Left ventricle myocardium inferior (tissue), 1 donor: ENCODE measurements at places on chromosomes 7 and 10. TPM values are rescaled to one million over a fixed set of nuclear protein-coding genes. Genes with fewer than 3 reads are reported as not detected.
A peak's percentile ranks its signal among the peaks of the same experiment; 100 is the strongest.

The EIF4EBP2 gene
- total RNA-seq = 75.1 TPM

The STEAP4 gene
- 15.7 TPM for total RNA-seq

The EPHA1 gene
- not detected for total RNA-seq

The PNLIP gene
- total RNA-seq = not detected

The MYO1G gene
- 0.77 TPM for total RNA-seq

The TAS2R3 gene
- 0.41 TPM for total RNA-seq

DNA sequence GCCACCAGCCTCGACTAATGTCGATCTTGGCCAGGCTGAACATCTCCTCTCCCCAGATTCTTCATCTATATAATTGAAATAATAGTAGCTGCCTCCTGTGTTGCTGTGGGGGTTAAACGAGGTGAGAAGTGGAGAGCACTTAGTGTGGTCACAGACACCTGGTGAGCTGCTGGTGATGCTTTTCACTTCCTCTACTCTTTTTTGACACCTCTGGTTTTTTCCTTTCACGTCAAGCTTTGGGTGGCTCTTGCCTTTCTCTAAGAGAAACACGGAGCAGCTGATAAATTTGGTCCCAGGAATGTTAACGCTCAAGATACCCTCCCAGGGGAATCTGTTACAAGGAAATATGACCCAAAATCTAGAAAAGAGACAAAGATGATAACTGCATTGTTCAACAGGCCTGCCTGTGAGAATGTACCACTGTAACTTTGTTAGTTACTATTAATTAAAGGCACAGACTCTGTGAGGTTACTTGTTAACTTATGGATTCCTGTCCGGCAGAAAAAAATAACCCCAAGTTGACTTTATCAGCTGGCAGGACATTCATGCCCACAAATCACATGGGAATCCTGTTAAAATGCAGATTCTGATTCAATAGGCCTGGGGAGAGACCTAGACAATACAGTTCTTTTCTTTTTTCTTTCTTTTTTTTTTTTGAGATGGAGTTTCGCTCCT lies 9.5 kb upstream of the NPFFR1 start:
- no peaks in the 10 kb centered on the region for H3K36me3 ChIP-seq
- H3K27me3 ChIP-seq = no peaks in the 10 kb centered on the region
- H3K27ac ChIP-seq = no peak overlapping the region
- H3K4me3 ChIP-seq = no peak overlapping the region
- DNase-seq = no peak

GRCh38 chr10:106401161-106401560 lies 763.3 kb downstream of the SORCS1 start:
- H3K4me3 ChIP-seq = no peak overlapping the region
- H3K36me3 ChIP-seq = no peaks in the 10 kb centered on the region
- H3K27me3 ChIP-seq = no peaks in the 10 kb centered on the region
- H3K27ac ChIP-seq = no peak overlapping the region
- no peak for DNase-seq

GRCh38 chr10:117214401-117214800 lies 17.1 kb downstream of the KCNK18 start:
- no peak for DNase-seq
- no peaks in the 10 kb centered on the region for H3K36me3 ChIP-seq
- H3K27ac ChIP-seq = no peak overlapping the region
- peaks cover 86% of the 10 kb centered on the region for H3K27me3 ChIP-seq

DNA sequence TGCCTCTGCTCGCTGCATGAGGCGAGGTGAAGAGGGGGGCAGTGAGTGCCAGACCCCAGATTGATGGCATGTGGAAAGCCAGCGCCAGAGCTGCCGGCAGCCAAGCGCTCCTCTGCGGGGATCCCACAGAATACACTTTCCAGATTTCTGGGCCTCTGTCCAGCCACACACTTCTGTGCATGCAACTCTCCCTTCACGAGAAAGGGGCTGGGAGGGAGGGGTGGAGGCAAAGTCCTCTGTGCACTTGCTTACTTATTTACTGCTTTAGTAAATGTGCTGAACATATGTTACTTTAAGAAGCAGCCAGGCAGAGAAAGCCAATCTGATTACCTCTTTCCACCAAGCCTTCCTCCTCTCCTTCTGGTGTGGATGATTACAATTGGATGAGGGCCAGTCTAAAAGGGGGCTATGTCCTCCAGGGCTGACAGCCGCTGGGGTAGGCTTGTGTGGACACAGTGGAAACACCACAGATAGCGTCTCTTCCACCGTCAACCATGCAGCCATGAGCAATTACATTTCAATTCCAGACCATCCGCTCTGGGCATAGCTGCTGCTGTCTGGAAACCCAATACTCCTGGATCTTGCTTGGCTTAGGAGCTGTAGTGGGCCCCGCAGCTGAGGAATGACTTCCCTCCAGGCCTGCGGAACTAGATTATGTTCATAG lies 322.8 kb upstream of the ANKRD30A start:
- H3K4me1 ChIP-seq = peaks cover 18% of the 10 kb centered on the region
- peak overlapping the region; percentile 1 for H3K27ac ChIP-seq
- no peaks in the 10 kb centered on the region for H3K36me3 ChIP-seq
- H3K27me3 ChIP-seq = no peaks in the 10 kb centered on the region
- DNase-seq = peak; percentile 29

DNA sequence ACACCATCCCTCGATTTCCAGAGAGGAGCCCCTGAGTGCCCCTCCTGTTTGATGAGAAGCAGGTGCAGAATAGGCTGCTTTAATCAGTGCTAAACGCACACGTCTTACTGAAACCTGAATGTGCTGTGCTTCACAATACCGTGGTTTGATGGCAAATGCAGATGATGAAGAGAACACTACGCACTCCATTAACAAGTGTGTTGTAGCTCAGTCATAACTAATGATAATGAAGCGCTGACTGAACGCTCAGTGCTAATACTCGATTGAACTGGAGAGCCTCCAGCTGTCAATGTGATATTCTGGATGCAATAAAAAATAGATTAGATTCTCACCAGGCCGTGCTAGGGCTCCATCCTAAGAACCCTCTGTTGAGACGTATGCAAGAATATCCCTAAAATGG lies 279.7 kb upstream of the PLPP4 start:
- H3K27ac ChIP-seq = no peak overlapping the region
- DNase-seq = no peak
- H3K36me3 ChIP-seq = no peaks in the 10 kb centered on the region
- no peaks in the 10 kb centered on the region for H3K4me1 ChIP-seq
- no peaks in the 10 kb centered on the region for H3K27me3 ChIP-seq

DNA sequence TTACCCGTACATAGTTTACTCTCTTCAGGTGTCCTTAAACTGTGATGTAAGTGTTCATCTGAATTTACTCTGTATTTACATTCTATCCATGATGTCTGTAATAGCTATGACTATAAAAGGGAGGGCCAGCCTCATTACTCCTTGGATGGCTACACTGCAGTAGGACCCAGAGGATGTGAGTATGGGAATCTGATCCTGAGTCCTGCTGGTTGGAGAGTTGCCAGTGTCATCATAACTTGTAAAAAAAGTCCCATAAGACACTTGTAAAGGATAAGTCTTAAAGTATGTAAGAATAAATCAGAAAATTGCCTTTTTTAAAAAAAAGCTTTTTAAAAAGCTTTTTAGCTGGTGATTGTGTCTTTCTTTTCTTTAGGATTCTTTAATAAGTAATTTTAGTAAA lies 95.4 kb downstream of the PPP1R9A start:
- DNase-seq = no peak
- H3K36me3 ChIP-seq = no peaks in the 10 kb centered on the region
- no peak overlapping the region for H3K27ac ChIP-seq
- H3K4me3 ChIP-seq = no peak overlapping the region

DNA sequence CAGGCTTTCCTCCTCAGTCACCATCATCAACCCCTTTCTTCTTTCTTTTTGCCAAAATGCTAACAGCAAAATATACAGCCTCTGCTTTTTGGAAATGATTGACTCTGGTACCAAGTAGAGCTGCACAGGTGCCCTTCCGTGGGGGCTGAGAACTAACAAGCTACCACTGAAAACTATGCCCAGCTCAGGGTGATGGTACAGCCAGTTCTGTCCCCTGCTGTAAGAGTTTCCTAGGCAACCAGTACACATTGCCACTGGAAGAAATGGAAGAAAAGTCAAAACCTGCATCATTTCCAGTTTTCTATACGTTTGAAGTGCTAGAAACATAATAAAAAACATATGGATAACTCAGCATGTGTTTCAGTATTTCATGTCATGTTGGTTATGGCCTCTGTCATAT lies 297.5 kb downstream of the PRKG1 start:
- peaks cover 14% of the 10 kb centered on the region for H3K4me1 ChIP-seq
- no peak overlapping the region for H3K4me3 ChIP-seq
- no peak for DNase-seq
- H3K27me3 ChIP-seq = no peaks in the 10 kb centered on the region

DNA sequence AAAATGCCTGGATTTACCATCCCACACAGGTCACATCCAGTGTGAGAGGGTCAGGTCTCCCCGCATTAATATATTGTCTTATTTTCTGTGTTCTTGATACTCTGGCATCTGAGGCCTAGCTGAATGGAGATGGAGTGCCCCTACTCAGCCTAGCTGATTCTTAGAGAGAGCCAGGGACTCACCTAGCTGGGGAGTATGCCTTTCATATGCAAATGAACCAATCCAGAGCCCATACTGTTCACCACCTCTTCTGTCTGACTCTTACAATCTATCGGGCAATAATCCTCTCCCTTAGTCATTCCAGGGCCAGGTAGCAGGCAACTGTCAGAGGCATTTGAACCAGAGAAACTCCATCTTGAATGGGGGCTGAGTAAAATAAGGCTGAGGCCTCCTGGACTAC lies 46.3 kb downstream of the LBX1 start:
- no peak for DNase-seq
- H3K4me1 ChIP-seq = no peaks in the 10 kb centered on the region
- no peak overlapping the region for H3K27ac ChIP-seq
- H3K36me3 ChIP-seq = no peaks in the 10 kb centered on the region

- no peaks in the 10 kb centered on the region for H3K4me1 ChIP-seq
- H3K36me3 ChIP-seq = no peaks in the 10 kb centered on the region
- no peak overlapping the region for H3K27ac ChIP-seq
- no peak for DNase-seq
Observed at GRCh38 chr7:25087855-25088254, 37.2 kb downstream of the CYCS start.

DNA sequence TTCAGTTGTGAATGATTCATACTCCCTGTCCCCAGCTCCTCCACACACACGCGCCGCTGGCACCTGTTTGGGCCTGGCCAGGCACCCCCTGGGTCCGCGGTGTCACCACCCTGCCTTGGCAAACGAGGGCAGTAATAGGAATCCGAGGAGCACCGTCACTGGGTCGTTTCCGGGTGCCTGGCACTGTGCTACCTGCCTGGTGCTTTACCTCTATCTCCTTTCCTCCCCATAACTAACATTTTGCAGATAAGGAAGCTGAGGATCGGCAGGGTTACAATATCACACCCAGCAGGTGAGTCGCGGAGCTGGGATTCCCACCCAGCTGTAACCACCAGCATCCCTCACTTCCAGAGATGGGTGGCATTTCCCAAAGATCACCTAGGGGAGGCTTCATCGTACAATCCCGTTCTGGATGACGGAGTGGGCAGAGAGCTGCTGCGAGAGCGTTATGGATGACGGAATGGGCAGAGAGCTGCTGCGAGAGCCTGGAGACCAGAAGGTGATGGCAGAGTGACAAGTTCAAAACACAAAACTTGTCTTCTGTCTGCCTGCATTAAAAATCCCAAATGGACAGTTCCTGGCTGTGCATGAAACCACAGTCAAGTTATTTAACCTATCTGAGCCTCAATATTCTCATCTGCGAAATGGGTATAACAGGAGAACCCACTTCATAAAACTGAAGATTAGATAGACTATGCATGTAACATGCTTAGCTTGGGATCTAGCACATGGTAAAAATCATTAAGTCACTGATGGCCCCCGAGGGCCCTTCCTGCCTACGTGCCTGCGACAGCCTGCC lies 1.1 kb upstream of the HSPA12A start:
- peaks cover 26% of the 10 kb centered on the region for H3K4me1 ChIP-seq
- peaks cover 22% of the 10 kb centered on the region for H3K27me3 ChIP-seq
- DNase-seq = no peak
- H3K36me3 ChIP-seq = no peaks in the 10 kb centered on the region
- peak overlapping the region; percentile 98 for H3K27ac ChIP-seq
- peak overlapping the region; percentile 92 for H3K4me3 ChIP-seq

- H3K27ac ChIP-seq = no peak overlapping the region
- peaks cover 42% of the 10 kb centered on the region for H3K4me1 ChIP-seq
- no peak overlapping the region for H3K4me3 ChIP-seq
- peak; percentile 72 for DNase-seq
- H3K27me3 ChIP-seq = no peaks in the 10 kb centered on the region
Observed at GRCh38 chr10:97553575-97554031, 19.0 kb upstream of the ANKRD2 start.

GRCh38 chr7:96408881-96409280 lies 87.0 kb upstream of the SLC25A13 start:
- H3K27ac ChIP-seq = no peak overlapping the region
- H3K27me3 ChIP-seq = no peaks in the 10 kb centered on the region
- H3K36me3 ChIP-seq = no peaks in the 10 kb centered on the region
- peaks cover 12% of the 10 kb centered on the region for H3K4me1 ChIP-seq
